ENCODE measurements at places on chromosomes 5 and 9.

DNA sequence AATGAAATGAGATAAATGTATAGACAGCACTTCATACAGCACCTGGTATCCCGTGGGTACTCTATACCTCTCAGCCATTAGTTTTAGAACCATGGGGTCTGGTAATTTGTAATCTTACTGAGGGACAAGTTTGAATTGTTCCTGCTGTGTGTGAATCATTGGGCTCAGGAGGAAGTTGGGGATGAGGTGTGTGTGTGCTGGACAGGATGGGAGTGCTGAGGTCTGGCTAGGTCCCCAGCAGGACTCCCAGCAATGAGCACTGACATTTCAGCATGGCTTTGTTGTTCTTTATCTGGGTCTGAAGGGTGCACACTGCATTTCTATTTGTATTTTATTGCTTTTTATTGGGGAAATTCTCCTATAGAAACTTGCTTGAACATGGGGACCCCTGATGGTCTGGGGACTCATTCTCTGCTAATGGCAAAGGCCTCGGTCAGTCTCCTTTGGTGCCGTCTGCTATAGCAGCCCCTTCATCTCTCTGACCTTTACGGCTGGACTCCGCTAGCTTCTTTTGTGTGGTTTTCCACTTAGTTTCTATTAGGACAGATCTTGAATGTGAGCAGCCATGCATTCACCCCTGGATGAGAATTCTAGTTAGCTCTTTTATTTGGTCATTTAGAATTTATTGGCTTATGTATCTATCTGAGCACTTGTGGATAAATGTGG is 98.1 kb downstream of the SREK1 start:
- no peak for DNase-seq

- no peak for DNase-seq
These were observed 4.2 kb downstream of the CARNMT1 start for GRCh38 chr9:75023846-75024245.

DNA sequence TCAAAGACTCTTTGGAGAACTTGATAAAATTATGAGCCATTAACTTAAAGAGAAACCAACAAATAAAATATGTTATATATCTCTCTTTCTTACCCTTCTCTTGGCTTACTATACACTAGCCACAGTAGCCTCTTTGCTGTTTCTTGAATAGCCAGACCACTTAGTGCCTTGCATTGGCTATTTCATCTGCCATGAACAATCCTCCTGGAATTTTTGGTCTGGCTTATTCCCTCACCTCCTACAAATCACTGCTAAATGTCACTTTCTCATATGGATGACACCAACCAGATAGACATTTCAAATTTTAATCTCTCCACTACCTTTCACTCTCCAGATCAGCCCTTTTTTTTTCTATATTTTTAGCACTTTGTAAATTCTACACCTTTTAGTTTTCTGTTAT is 1581.7 kb downstream of the EFNA5 start:
- DNase-seq = no peak

DNA sequence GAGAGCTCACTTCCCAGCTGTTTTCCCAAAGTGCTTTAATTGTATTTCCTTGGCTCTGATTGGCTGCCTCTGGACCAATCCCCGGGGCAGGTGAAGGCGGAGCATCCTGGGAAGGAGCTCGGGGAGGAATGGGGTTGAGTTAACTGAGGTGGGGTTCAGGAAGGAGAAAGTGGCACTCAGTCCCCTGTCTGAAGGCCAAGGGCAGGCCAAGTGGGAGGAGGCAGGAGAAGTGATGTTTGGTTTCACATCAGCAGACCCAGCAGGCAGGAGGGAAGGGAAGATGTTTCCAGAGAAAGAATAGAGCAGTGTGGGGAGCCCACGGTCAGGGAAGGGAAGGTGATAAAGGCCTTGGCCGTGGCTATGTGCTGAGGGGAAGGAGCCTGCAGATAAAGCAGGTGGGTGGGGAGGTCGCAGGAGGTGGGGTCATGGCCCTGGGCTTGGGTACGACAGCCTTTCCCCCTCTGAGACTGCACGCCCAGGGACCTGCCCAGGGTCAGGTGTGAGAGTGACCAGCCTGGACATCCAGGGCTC is 3.1 kb downstream of the TSPAN17 start:
- no peak for DNase-seq

- DNase-seq = no peak
These were observed 19.7 kb downstream of the ANP32B start for GRCh38 chr9:98002808-98003207.

- no peak for DNase-seq
These were observed 12.5 kb upstream of the SLC35D2 start for GRCh38 chr9:96395964-96396363.

DNA sequence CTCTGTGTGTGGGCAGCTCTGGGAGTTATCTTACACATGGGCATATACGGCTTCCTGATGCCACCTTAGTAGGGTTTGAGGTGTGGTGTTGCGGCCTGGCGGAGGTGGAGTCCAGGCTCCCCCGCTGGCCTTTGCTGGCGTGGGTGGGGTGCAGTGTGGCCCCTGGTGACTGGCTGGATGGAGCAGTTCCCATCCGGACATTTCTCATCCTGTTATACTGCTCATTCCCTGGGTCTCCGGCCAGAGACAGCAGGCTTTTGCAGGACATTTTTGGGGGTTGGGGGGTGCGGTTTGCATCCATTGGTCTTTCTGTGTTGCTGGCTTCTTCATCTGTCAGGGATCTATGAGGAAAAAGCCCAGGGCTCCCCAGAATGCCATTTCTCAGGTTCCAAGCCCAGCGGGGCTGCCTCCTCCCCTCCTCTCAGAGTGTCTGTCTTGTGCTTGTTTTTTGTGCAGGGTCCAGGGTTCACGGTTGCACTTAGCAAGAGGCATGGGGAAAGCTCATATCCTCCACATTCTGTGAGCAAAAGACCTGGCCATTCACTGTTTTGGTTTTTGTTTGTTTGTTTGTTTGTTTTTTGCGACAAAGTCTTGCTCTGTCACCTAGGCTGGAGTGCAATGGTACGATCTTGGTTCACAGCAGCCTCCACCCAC is 22.3 kb downstream of the NDUFS6 start:
- no peak for DNase-seq

DNA sequence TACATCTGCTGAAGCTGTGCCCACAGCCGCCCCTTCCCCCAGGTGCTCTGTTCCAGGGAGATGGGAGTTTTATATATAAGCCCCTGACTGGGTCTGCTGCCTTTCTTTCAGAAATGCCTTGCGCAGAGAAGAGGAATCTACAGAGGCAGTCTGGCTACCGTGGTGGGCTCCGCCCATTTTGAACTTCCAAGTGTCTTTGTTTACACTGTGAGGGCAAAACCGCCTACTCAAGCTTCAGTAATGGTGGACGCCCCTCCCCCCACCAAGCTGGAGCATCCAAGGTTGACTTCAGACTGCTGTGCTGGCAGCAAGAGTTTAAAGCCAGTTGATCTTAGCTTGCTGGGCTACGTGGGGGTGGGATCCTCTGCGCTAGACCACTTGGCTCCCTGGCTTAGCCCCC is 41.3 kb downstream of the RANBP17 start:
- no peak for DNase-seq
